ENCODE measurements at places on chromosomes 2 and 18. TPM values are rescaled to one million over a fixed set of nuclear protein-coding genes. Genes with fewer than 3 reads are reported as not detected.

The RELCH gene
- 84.0 TPM for total RNA-seq

The IL1RL1 gene
- total RNA-seq = 18.4 TPM

- H3K4me1 ChIP-seq = peaks cover 4% of the 10 kb centered on the region
- no peak for DNase-seq
- H3K27ac ChIP-seq = no peak overlapping the region
- H3K36me3 ChIP-seq = no peaks in the 10 kb centered on the region
These were observed 58.6 kb upstream of the GLS start for GRCh38 chr2:190822043-190822442.

- H3K36me3 ChIP-seq = no peaks in the 10 kb centered on the region
- DNase-seq = no peak
- peaks cover 57% of the 10 kb centered on the region for H3K4me1 ChIP-seq
- no peak overlapping the region for H3K4me3 ChIP-seq
These were observed 424.1 kb upstream of the ZEB2 start for GRCh38 chr2:144943986-144944385.

DNA sequence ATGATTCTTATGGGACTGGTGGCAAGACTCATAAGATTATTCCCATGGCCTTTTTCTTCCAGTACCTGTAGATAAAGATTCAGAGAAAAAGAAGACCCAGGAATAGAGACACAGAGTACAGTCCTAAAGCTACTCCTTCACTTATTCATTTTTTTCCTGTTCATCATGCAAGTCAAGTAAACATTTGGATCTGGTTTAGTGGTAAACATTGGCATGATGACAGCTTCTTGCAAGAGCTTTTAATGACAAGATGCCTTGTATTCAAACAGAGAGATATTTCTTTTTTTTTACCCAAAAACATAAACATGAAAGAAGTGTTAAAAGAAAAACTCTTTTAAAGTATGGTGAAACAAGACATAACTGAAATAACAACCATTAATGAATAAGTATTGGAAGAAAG is 20.2 kb downstream of the CXCR2 start:
- H3K4me1 ChIP-seq = no peaks in the 10 kb centered on the region
- no peak overlapping the region for H3K27ac ChIP-seq
- H3K4me3 ChIP-seq = no peak overlapping the region
- H3K27me3 ChIP-seq = peaks cover 5% of the 10 kb centered on the region

DNA sequence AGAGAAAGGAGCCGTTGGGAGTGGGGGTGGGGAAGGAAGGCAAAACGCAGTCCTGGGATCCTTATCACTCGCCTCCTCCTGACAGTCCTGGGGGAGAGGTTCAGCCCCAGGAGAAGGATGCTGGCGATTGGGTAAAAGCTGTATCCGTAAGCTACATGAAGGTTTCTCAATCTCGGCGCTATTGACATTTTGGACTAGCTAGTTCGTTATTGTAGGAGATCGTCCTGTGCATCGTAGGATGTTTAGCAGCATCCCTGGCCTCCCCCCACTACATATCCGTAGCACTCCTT is 511 bp upstream of the TP53I3 start:
- no peaks in the 10 kb centered on the region for H3K36me3 ChIP-seq
- peak; percentile 62 for DNase-seq
- H3K4me3 ChIP-seq = peak overlapping the region; percentile 51
- peaks cover 14% of the 10 kb centered on the region for H3K4me1 ChIP-seq
- H3K27ac ChIP-seq = peak overlapping the region; percentile 93

DNA sequence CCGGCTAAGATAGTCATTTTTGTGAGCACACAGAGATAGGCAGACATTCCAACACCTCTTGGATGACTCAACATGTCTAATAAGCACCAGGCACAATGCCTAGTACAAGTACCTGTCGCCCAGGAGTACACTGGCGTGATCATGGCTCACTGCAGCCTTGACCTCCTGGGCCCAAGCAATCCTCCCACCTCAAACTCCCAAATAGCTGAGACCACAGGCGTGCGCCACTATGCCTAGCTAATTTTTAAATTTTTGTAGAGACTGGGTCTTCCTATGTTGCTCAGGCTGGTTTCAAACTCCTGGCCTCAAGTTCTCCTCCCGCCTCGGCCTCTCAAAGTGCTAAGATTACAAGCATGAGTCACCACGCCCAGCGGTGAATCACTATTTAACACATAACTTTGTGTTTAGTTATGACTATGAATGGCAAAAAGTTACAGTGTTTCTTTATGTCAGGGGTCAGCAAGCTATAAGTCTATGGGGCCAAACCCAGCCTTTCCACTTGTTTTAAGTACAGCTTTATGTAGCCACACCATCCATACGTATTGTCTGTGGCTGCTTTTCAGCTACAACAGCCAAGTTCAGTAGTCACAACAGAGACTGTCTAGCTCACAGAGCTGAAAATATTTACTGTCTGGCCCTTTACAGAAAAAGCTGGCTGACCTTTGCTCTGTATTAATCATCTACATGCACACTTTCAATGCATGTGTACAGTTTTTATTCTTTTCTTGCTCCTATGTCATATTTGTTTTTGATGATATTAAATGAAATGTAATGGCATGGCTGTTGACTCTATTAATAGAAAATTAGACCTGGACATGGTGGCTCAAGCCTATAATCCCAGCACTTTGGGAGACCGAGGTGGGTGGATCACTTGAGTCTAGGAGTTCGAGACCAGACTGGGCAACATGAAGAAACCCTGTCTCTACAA is 18.7 kb downstream of the ORC2 start:
- H3K36me3 ChIP-seq = peaks cover 57% of the 10 kb centered on the region
- no peak overlapping the region for H3K4me3 ChIP-seq
- no peaks in the 10 kb centered on the region for H3K4me1 ChIP-seq
- no peaks in the 10 kb centered on the region for H3K27me3 ChIP-seq

DNA sequence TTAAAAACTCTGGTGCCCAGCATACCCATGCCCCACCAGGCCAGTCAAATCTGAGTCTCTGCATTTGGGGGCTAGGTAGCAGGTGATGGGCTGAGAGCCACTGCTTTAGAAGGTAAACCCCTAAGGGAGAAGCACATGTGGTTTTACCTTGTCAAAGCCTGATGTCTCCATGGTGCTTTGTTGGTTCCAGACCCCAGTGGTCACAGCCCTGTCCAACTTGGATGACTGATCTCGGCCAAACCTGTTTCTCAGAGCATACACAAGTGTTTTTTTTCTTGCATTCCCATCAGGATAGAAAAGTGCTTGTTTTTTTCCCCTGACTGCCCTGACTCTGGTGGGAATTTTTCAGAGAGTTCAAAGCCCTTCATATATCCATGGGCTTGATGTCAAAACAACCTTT is 13.5 kb downstream of the PLB1 start:
- H3K4me1 ChIP-seq = no peaks in the 10 kb centered on the region
- H3K27ac ChIP-seq = no peak overlapping the region
- no peak for DNase-seq
- no peaks in the 10 kb centered on the region for H3K27me3 ChIP-seq
- no peaks in the 10 kb centered on the region for H3K36me3 ChIP-seq

Measured in transverse colon (tissue), 4 donors.